Stimulated activated CD4-positive, alpha-beta T cell treated with anti-CD3 and anti-CD28 coated beads, Interleukin-12 subunit alpha, Interleukin-12 subunit beta, amount 100 ng/mL, for 24 hours (primary cell): ENCODE measurements at places on chromosomes 3 and 15.

GRCh38 chr15:29698030-29698701 is 124.1 kb downstream of the TJP1 start:
- DNase-seq, result no peak

DNA sequence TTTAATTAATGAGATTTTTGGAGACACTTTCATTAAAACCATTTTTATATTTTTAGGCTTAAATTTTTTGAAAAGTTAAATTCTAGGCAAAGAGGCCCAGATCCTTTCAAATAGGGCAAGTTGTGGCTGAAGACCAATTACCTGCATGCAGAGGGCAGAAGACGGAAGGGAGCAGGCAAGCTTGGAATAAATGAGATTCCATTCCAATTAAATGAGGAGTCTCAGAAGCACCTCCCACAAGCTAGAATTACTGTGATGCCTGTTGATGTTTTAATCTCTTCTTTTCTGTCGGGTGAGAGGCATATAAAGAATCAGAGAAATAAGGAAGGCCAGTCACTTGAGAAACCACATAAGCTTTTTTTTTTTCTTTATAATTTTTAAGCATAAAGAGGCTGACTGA is 46.8 kb downstream of the KBTBD8 start:
- DNase-seq, result no peak

DNA sequence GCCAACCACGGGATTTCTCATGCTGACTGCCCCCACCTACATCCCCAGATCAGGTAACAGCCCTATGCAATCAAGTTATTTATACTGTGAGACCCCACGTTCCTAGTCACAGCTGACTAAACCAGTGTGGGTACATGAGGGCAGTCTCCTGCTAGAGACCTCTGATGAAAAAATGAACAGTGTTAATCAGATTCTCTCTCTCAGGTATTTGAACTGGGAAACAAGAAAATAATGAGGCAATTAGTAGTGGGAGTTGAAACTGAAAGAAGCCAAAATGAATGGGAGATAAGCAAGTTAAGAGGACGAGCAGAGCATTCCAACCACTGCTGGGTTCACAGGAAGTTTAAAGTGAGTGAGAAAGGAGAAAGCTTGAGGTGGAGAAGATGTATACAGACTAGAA is 98.5 kb upstream of the MYO5C start:
- no peak for DNase-seq

- DNase-seq, result no peak
These were observed 95.4 kb upstream of the VGLL4 start for GRCh38 chr3:11739123-11739522.

DNA sequence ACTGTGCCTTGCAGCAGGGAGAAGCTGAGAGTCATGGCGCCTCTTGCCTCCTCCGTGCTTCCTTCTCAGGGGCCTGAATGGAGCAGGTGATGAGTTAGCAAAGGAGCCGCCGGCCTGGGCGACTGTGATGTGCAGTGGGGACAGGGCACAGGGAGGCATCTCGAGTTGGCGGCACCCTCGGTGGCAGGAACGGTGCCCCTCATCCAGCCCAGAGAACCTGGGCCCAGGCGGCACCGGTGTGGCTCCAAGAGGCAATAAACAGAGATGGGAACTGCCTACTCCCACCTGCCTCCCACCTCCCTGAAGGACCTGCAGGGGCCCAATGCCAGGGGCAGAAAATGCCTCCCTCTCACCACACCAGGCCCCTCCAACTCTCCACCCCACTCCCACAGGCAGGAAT is 6.2 kb downstream of the SLC41A3 start:
- DNase-seq, result no peak

DNA sequence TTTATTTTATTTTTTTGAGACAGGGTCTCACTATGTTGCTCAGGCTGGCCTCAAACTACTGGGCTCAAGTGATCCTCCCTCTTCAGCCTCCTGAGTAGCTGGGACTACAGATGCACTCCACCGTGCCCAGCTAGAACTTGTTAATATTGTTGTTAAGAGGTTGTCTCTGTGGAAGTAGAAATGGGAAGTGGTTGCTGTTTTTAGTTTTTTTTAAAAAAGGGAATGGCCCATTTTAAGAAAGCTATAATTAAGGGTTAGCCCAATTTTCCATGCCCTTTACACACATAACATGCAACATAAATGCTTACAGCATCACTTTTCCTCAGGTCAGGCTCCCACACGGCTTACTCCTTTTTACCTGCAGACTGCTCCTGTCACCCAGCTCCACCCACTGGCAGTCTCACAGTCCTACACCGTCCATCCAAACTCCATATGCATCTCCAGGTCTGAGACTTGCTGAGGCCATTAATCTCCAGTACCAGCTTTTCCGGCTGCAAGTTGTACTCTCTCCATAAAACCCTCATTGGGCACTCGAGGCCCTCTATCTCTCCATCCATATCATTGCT is 19.8 kb downstream of the MORC1 start:
- DNase-seq, result no peak

- DNase-seq, result no peak
These were observed 156.4 kb upstream of the CRBN start for GRCh38 chr3:3335903-3336302.

DNA sequence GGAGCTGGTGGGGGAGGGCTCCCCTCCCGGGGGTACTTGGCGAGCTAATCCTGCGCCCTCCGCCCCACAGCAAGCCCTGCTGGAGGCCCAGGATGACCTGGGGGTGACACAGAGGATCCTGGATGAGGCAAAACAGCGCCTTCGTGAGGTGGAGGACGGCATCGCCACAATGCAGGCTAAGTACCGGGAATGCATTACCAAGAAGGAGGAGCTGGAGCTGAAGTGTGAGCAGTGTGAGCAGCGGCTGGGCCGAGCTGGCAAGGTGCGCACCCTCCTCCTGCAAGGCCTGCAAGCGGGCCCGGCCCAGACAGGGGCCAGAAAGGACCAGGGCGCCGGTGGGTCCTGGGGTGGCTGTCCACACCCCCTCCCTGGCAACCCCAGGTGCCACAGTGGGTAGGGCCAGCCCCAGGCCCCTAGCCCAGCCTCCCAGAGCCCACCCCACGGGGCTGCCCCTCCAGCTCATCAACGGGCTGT is 56.5 kb downstream of the SEMA3G start:
- DNase-seq, result no peak

DNA sequence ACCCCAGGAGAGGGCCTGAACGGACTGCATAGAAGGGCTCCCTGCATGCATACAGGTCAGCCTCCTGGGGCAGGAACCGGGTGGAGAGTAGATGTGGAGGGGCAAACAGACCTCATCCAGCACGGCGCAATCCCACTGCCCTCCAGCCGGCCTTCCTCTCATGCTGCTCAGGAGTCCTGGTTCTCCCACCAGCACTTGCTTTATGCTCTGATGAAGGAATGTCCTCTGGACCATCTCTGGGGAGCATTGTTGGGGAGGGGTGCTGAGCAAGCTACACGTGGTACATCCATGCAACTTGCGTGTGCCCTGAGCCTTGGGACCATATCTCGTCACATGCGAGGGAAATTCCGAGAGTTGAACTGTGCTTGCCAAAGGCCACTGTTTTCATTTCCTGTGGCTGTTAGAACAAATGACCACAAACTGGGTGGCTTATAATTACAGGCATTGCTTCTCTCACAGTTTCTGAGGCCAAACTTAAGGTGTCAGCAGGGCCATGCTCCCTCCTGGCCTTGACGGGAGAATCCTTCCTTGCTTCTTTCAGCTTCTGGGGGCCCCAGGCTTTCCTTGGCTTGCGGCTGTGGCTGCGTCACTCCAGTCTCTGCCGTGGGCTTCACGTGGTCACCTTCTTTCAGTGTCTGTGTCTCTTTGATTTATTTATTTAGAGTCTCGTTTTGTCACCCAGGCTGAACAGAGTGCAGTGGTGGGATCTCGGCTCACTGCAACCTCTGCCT is 12.2 kb downstream of the SELENOS start:
- no peak for DNase-seq

- DNase-seq, result no peak
These were observed 1639.5 kb downstream of the SI start for GRCh38 chr3:163438760-163439159.
